NCI-H2029 treated with DMSO at 0.1 percent for 48 hours (cell line): ENCODE measurements at places on chromosomes 3 and 15.

GRCh38 chr3:61733876-61734275 is 172.5 kb downstream of the PTPRG start:
- DNase-seq = no peak

GRCh38 chr3:65406470-65406869 is 632.2 kb downstream of the MAGI1 start:
- DNase-seq = no peak

GRCh38 chr3:143123353-143123984 is 3.9 kb downstream of the CHST2 start:
- DNase-seq = no peak

- no peak for DNase-seq
These were observed 61.6 kb upstream of the CD200R1L start for GRCh38 chr3:112908252-112908651.

GRCh38 chr15:45279024-45279698 is 27.1 kb downstream of the SLC28A2 start:
- peak; percentile 78 for DNase-seq

DNA sequence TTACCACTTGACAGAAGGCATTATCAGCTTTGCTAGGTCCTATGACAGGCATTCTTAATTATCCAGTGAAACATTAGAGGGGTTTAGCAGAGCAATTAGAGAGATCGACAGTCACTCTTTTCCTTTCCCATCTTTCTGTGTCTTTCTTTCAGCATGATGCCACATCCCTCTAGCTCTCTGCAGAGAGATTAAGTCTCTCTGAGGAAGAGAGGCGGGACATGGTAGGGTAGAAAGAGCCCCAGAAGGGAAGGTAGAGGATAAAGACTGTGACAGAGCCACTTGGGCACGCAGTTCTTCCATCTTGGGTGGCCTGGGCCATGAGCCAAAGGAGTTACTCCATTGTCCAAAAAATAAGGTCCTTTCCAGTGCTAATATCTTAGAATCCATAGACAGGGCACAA is 55.8 kb downstream of the HHLA2 start:
- DNase-seq = no peak

- no peak for DNase-seq
These were observed 292.0 kb upstream of the SLCO3A1 start for GRCh38 chr15:91561371-91562100.

- DNase-seq = no peak
These were observed 78.5 kb downstream of the KBTBD8 start for GRCh38 chr3:67076607-67077006.

DNA sequence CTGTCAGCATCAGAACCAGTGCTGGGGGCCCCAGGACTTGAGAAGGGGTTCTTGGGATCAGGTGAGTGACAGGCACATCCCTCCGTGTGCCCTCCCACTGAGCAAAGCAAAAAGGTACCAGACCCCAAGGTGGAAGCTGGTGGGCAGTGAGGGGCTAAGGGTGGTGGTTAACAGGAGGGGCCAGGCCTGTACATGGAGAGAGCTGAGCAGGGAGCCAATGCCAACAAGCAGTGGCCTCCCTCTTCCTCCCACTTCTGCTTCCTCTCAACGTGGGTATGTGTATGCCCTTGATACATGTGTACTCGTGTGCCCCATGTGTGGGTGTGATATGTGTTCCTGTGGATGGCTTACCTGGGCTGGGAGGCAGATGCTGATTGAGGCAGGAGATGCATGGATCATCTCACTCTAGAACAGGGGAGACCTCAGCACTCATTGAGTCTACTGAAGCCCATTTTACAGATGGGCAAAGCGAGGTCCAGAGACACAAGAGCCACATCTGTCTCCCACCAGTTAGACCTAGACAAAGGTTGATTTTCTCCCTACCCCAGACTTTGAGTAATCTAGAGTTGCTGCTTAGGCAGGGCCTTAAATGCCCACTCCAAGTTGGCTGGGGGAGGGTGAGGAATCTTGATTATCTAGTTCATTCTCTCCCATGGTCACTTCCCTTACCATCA is 945 bp downstream of the VIPR1 start:
- DNase-seq = no peak

DNA sequence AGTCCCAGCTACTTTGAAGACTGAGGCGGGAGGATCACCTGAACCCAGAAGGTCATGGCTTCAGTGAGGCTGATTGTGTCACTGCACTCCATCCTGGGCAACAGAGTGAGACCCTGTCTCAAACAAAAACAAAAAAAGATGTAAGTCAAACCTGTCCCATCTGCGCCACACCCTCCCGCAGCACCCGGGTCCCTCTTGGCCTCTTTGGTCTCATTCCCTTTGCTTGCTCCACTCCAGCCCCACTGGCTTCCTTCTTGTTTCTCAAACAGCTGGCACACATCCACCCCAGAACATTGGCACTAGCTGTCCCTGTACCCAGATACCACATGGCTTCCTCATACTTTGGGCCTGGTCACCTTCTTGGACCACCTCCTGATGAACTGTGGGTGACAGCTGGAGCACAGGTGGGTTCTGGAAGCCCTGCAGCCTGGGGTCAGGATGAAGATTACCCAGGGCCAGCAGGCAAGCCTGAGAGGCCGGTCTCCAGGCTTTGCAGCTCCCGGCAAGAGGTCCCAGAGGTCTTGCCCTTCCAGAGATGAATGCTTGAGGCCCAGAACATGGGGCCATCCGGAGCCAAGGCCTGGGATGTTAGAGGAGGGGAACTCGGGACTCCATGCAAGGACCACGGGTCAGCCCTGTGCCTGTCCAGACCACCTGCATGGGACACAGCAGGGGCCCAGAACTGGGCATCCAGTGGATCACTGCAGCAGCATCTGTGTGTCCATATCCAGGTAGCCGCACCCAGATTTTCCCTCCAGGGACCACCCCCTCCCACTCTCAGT is 10.9 kb upstream of the GATA2 start:
- no peak for DNase-seq

- no peak for DNase-seq
These were observed 26.0 kb upstream of the BOC start for GRCh38 chr3:113185194-113185835.

DNA sequence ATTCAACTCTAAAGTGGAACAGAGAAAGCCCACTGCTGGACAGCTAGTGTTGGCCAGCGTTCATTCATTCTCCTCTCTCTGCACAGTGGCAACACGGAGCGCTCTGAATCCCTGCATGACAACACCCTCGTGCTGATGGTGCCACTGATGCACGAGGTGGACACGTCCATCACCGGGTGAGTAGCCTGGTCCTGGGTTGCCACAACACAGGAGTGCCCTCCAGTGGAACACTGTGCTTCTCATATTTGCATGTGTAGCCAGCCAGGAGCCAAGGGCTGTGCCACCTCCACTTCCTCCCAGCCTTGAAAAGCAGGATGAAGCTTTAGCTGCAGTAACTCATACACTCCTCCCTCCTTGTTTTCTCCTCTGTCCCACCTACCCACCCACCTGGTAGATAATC is 120.0 kb upstream of the CTDSPL start:
- DNase-seq = peak; percentile 45

DNA sequence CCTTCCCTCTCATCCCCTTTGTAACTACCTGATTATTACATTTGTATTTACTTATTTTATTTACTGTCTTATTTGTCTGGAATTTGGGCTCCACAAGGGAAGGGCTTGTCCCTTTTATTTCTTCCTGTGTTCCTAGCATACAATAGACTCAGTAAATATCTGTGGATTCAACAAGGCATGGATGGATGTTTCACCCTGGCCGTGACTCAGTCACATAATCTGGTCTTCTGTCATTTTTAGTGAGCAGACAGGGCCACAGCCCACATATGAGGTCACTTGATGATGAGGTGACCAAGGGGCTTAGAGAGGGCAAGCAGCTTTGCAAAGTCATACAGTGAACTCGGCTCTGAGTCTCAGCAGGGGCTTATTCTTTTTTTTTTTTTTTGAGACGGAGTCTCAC is 7.8 kb upstream of the DAG1 start:
- no peak for DNase-seq

- DNase-seq = no peak
These were observed 265.2 kb downstream of the UACA start for GRCh38 chr15:70498096-70498626.

GRCh38 chr15:55360256-55360655 is 41.2 kb downstream of the PIGB start:
- DNase-seq = no peak

GRCh38 chr15:98658831-98659699 is 10.7 kb downstream of the IGF1R start:
- peak; percentile 23 for DNase-seq

GRCh38 chr15:38080651-38081275 is 146.3 kb downstream of the TMCO5A start:
- DNase-seq = no peak

DNA sequence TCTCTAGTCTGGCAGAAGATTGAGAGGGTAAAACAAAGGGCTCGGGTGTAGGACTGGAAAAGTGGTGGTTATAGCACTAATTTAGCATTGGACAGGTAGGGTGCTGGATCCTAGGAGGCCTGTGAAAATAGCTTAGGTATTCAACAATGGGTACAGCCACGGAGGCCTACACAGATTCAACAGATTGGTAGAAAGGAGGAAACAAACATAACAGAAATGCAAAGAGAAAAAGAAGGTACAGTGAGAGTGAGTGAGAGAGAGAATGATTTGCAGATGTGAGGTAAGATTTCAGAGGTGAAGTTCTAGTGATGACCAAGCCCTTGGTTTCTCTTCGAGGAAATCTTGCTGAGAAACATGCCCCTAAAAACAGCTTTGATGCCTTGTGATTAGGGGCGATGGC is 37.9 kb downstream of the ADIPOQ start:
- DNase-seq = no peak
